Ecto neural progenitor cell (in vitro differentiated cells): ENCODE measurements at places on chromosomes 6 and 20.

DNA sequence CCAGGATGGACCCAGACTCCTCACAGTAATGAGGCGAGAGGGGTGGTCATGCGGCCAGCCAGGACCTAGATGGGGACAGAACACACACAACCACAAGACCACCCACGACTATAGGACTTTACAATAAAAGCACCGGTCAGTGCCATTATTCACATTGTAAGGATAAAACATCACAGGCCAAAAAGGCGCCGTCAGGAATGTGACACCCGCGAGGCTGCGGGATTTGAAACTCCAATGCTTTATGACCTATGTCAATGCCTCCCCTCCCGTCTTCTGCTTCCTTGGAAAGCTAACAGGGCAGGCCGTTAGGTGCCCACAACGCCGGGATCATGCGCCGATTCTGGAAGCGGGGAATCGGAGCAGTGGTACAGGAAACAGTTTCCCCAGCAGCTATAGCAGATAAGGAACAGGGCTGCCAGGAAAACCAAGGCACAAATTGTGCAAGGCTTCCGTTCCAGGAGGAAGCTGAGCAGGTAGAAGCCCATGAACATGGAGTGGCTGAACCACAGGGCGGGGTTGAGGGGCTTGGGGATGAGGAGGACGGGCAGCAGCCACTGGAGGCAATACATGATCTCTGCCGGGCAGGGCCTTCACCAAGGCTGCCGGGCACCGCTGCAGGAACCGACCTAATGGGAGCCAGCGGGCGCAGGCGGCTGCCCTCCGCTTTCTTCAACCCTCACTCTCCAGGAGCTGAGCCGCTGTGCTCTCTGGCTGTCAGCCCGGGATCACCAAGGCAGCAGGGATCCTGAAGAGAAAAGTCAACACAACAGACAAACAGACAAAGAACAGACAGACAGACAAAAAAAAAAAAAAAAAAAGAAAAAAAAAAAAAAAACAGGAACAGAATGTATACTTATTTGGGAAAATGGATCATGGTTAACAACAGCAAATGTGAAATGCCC, 2.2 kb upstream of the NNAT start:
- no peak for DNase-seq

GRCh38 chr6:19964115-19964514, 126.9 kb downstream of the ID4 start:
- DNase-seq: no peak

DNA sequence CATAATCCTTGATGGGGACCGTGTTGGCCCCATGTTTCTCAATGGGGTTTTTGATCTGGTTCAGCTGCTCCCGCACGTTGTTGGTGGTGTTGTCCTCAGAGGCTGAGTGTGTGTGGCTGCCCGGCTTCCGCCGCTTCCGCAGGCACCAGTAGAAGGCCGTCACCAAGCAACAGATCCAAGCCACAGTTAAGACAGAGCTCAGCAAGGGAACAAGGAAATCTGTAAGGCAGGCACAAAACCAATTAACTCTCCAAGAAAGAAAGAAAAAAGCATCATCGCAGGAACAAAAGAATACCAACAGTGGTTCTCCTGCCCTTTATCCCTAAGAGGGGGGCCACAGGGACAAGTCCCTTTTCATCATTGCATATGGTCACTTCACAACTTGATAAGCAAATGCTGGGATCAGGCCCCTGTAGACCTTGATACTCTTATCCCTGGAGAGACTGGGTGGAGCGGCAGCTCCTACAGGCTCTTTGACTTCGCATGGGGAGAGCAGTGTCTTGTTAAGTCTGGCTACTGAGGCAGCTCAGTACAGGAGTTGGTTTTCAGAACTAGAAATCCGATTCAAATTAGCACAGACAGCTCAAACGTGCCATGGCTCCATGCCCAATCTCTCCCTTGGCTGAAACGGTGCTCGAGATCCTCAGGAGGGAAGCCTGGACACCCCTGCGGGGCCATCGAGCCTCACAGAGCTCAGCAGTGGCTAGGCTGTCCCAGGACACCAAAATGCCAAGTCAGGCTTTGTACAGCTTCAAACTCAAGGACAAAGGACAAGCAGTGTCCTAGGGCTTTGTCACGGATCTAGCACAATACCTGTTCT, 33.9 kb downstream of the JAG1 start:
- DNase-seq: peak; percentile 72

DNA sequence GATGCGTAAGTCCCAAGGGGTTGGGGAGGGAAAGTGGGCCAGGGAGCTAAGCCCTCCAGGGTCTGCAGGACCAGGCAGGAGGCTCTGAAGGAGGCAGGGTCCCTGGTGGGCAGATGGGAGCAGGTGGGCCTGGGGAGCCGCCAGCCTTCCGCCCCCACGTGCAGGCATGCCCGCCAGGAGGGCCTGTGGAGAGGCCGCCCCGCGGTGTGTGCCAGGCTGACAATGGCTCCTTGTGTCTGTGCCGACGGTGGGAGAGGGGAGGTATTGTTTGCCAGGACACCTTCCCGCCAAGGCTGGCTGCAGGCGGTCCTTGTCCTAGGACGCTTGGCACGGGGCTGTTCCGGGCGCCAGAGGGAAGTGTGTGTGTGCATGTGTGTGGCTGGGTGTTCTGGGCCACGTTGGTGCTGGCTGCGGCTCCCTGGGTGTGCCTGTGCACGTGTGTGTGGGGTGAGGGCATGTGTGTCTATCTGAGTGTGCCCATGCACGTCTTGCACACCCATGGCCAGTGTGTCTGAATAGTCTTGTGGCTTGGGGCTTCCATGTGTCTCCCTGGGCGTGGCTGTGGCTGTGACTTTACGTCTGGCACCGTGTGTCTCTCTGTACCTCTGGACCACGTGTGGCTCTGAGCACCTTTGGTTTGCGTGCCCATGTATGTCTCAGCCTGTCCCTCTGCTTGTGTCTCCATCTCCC, 153.0 kb downstream of the CEBPB start:
- no peak for DNase-seq

DNA sequence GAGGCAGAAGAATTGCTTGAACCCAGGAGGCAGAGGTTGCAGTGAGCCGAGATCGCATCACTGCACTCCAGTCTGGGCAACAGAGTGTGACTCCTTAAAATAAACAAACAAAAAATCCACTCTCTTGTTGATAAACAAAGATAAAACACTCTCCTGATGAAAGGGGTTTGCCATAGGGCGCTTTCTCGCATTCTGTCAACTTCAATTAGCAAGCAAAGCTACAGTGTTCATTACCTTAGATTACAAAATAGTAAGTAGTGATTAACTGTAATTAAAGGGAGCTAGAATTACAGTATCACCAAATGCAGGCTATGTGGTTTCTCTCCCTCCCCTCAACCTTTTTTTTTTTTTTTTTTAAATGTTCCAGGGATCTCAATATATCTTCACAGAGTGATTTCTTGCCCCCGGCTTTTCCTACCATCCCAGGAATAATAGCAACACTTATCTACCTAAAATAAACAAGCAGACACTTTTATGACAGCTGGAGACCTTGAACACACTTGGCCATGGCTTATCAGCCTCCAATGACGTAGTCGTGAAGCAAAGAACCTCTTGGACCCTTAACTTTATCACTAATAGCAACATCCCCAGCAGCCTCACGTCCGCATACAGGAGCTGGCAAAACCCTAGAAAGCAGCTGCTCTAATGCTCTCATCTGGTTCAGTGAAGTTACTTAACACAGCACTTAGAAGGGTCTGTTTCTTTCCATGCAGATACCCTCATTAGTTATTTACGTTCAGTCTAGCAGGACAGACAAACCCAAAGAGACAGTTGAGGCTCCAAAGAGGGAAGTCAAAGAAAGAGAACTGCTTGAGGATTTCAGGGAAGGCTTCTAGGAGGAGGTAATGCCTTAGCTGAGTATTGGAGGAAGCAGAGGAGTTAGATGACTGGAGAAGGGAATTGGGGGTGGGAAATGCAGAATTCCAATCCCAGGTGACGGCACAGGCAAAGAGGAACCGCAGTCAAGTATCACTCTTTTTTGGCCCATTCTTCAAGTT, 37.9 kb upstream of the NEDD9 start:
- no peak for DNase-seq

GRCh38 chr20:25453035-25453810, 45.8 kb downstream of the GINS1 start:
- DNase-seq: no peak

DNA sequence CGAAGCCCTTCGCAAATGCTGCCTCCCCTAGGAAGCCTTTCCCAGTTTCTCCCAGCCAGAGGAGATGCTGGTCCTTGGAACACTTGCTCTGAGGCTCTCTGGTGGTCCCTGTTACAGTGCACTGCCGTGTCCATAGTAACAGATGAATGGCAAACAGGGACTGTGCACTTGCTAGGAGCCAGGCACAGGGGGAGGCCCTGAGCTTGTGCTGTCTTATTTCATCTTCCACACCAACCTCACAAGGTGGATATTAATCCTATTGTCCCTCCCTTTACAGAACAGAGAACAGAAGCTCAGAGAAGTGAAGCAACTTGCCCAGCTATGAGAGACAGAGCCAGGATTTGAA, 19.0 kb downstream of the SRC start:
- no peak for DNase-seq

DNA sequence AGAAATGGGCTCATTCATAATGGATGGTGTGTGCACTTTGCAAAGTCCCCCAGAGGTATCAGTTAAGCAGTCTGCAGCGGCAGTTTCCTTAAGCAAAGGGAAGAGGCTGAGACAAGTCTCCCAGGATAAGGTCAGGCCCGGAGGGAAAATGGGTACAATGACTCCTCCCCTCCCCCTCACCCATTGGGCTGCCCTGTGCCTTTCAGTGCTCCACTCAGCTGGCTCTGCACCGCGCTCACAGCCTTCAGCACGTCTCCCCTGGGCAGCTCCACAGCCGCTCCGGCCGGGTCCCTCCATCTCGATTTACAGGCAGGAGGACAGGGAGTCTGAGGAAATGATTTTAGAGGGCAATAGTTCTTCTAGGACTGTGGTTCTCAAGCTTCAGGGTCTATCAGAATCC, 264.8 kb downstream of the LRFN2 start:
- DNase-seq: no peak

GRCh38 chr6:38836585-38836984, 121.5 kb downstream of the DNAH8 start:
- no peak for DNase-seq
